AG09319 (cell line): ENCODE measurements at places on chromosomes 3 and 15.

DNA sequence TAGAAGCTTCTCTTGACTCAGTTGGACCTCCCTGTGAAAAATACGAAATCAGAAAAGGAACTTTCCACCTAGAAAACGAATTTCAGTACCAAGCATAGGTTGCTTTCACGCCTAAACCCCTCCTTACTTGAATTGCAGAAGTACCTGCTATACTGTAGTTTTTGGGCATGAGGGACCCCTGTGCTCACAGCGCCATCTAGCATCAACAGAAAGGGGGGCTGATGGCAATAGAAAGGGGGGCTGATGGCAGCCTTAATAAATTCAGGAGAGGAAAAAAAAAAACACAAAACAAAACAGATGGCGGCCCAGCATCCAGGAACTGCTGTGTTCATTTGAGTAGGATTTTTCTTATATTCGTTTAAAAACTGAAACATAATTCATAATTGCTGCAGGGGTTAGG lies 96.7 kb downstream of the NPAP1 start:
- DNase-seq = no peak

DNA sequence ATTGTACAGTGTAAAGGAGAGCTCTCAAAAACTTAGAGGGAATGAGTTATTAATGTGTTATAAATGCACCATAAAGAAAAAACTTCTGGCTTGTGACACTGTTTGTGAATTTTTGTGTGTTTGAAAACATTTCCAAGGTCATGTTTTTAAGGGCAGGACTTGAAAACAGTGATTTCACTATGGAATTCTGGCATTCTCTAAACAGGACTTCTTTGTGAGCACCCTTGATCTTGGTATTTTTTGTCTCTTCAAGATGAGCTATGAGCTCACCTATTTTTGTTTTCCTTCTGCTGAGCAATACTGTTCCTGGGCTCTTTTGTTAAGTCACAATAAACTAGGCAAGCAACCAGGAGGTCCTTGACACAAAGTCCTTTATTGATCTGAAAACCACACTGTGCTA lies 284.4 kb downstream of the RBMS3 start:
- no peak for DNase-seq

GRCh38 chr15:91946075-91946474 lies 92.6 kb downstream of the SLCO3A1 start:
- no peak for DNase-seq

- DNase-seq = no peak
Observed at GRCh38 chr3:46233194-46233593, 9.1 kb upstream of the CCR3 start.

DNA sequence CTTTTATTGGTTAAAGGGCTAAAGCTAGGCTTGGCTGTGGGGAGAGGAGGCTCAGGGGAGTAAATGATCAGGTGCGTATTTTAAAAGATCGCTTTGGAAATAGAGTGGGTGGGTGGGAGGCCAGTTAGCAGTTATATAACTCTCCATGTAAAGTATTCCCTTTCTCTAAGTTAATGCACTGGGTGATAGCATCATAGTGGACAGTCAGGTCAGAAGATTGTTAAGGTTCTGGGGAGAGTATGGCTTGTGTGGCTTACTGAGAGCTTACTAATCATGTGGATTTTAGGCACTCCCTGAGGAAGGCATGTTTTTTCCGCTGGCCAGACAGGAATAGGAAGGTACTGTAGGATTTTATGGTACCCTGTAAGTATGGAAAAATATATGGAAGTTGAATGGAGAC lies 6.3 kb upstream of the EIF3J start:
- DNase-seq = no peak

GRCh38 chr3:184679056-184679816 lies 32.6 kb downstream of the MAGEF1 start:
- DNase-seq = no peak

GRCh38 chr15:74206801-74207281 lies 4.3 kb upstream of the STRA6 start:
- peak; percentile 50 for DNase-seq

- DNase-seq = no peak
Observed at GRCh38 chr3:66712210-66712609, 211.4 kb upstream of the LRIG1 start.

- DNase-seq = no peak
Observed at GRCh38 chr15:81901319-81901718, 144.5 kb downstream of the MEX3B start.

- DNase-seq = no peak
Observed at GRCh38 chr15:101026656-101027272, 107.6 kb downstream of the LRRK1 start.

GRCh38 chr3:39038165-39038564 lies 13.6 kb downstream of the SCN11A start:
- no peak for DNase-seq

- DNase-seq = no peak
Observed at GRCh38 chr3:70889162-70890019, 577.0 kb upstream of the MDFIC2 start.

- no peak for DNase-seq
Observed at GRCh38 chr3:157841029-157841428, 265.2 kb downstream of the SHOX2 start.

DNA sequence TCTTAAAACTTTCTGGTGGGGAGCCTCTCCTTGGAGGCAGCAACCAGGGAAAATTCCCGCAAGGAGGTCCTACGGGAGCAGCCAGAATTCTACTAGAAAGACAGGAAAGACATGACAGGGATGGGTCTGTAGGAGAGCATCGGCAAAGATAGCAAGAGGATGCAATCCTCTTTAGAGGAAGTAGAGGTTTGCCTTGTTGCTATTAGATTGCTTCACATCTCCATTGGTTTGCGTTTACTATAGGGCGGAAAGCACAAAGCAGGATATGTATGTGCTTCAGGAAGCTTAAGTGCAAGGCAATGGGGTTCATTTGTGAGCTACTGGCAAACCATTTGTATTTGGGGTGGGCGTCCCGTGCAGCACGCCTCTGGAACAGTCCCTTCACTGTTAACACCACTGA lies 193.0 kb downstream of the RORA start:
- no peak for DNase-seq

DNA sequence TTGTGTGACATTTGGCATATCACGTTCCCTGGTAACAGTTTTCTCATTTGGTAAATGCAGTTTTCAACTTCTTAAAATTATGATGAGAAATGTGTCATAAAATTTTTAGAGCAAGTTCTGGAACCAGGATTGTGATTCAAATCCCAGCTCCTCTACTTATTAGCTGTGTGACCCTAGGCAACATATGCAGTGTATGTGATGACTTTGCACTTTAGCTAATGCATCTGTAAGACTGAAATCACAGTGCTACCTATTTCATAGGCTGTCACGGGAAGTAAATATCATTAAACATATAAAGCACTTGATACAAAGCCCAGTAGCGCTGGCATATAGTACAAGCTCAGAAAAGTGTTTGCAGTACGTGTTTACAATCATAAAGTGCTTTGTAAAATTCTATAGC lies 419.4 kb downstream of the GRM7 start:
- DNase-seq = no peak

GRCh38 chr15:61467823-61468222 lies 238.7 kb upstream of the RORA start:
- no peak for DNase-seq

DNA sequence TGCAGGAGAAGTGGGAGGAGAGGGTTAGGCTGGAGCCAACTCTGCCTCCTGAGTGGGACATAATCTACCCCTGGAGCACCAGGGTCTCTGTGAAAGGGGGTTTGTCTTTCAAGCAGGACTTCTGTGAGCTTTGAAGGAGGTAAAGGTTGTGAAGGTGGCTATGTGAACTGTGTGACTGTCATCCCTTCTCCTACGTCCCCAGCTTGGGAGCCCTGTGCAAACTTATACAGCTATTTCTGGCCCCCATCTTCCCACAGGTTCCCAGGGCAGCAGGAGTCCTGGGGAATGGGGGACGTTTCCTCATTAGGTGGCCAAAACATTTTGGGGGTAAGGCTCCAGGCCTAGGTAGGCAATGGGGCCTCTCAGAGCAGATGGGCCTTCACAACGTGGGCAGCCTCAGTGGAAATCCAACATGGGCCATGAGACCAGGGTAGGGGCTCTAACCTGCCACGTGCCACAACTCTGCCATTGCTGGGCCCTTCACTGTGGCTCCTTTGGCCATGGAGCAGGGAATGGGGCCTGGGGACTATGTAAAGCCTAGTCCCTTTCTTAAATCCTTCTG lies 3.5 kb downstream of the VIPR1 start:
- no peak for DNase-seq

- DNase-seq = no peak
Observed at GRCh38 chr3:107990433-107990832, 100.4 kb downstream of the CD47 start.

- DNase-seq = no peak
Observed at GRCh38 chr3:149535333-149535685, 60.8 kb downstream of the TM4SF4 start.

- no peak for DNase-seq
Observed at GRCh38 chr3:142568393-142569017, 10.0 kb downstream of the ATR start.

DNA sequence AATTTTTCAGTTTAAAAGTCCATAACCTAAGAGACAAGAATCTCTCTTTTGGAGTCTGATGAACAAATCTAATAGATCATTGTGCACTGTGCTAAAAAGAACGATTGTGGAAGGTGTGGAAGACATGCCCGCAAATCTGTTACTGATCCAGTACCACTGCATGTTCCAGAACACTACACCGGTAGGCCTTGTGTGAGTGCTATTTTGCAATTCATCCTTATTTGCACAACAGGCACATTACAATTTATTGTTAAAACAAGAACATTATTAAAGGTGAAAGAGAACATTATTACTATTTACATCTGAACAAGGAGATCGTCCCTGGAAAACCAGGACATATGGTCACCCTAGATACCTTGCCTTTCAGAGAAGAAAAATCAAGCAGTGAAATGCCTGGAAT lies 205.7 kb upstream of the NECTIN3 start:
- no peak for DNase-seq

GRCh38 chr3:152278756-152279427 lies 10.2 kb downstream of the MBNL1 start:
- DNase-seq = no peak

GRCh38 chr15:89087161-89087829 lies 961 bp upstream of the ABHD2 start:
- no peak for DNase-seq

DNA sequence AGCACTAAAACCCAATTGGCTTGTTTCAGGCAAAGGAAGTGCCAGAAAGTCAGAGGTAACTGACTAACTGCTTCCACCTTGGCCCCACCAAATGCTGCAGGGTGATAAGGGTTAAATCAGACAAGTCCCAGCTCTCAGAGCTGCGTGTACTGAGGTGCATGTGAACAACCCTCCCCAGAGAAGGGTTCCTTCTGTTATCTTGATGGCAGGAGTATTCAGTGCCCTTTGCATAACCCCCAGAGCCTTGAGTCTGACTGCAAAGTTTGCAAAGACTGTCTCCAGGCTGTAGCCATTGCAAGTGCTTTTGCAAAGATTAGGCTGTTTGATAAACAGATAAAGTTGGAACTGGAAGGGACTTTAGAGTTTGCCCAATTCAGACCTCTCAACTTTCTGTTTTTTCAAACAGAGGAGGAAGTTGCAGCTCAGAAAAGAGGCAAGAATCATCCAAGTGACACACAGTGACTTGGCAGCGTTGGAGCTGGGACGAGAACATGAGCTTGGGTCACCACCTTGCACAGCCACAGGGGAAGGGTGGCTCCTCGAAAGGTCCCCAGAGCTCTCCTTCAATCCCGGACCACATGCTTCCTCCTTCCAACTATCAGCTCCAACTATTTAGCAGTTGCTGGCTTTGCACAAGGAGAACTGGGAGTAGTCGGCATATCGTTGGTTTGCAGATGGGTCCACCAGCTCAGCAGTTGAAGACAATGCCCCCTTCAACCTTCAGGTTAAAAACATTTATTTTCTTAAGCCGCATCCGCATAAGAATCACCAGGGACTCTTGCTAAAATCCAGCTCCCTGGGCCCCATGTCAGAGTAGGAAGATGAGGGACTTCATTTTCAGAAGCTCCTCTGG lies 224.8 kb upstream of the HES1 start:
- DNase-seq = no peak

- no peak for DNase-seq
Observed at GRCh38 chr3:114411811-114412803, 118.3 kb downstream of the TIGIT start.

GRCh38 chr3:69251078-69251805 lies 128.8 kb upstream of the LMOD3 start:
- no peak for DNase-seq

DNA sequence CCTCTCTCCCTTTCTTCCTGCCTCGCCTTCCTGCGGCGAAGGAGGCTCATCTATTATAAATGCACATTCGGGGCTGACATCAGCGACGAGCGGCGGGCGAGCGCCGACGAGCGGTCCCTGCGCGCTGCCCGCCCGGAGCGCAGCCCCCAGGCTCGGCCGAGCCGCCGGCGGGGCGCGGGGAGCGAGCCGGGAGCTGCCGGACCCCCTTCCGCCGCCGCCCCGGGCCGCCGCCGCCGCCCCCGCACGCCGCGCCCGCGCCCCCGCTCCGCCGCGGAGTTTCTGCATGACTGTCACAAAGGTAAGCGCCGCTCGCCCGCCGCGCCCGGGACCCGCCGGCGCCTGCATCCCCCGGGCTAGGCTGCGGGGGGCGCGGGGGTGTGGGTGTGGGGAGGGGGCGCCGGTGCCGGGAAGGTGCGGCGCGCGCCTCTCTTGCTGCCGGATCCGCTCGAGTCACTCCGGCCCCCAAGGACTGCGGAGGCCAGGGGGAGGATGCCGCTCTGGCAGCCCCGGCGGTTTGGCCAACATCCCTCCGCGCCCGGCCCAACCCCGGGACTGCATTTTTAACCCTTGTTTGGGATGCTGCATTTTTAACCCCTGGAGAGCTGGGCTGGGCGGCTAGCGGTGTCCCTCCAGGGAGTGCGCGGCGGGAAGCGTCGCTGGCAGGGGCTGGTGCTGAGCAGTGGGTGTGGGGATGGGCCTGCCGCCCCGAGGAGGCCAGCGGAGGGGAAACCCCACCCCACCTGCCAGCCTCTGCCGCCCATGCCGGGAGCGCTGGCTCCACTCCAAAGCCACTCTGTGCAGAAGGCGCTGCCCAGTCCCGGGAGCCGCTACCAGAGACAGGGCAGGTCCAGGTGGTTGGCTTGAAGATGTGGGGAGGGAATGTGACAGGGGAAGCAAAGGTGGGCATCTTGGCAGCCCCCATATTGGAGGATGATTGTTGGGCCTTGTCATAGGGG lies at the start of gene CORO2B:
Gene CORO2B (plus strand): TSS at position 14 of the 956 bp plus-strand sequence. CDS start 270 bp downstream, at position 284.
- DNase-seq = no peak

GRCh38 chr3:64556046-64556445 lies 131.8 kb downstream of the ADAMTS9 start:
- no peak for DNase-seq

- DNase-seq = no peak
Observed at GRCh38 chr15:60745469-60746061, 266.6 kb upstream of the ICE2 start.

- DNase-seq = no peak
Observed at GRCh38 chr3:49801160-49801559, 1.5 kb upstream of the CDHR4 start.
